ENCODE measurements at places on chromosomes 3 and 15.

DNA sequence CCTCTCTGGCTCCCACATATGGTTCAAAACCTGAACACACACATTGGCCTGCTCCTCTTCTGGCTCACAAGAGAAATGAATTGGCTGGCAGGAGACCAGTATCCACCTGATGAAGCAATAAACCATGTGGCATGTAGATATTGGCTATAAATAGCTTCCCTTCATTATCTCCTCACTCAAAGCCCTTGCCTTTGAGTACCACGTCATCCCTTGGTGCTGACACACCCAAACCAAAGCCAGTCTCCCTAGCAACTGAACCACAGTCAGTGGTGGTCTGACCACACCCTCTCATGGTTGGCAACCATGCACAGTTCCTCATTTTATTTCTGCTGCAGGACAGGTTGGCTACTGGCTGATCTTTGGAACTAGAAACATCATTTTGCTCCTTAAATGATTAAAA lies 98.8 kb downstream of the ZNF621 start:
- no peak for DNase-seq

DNA sequence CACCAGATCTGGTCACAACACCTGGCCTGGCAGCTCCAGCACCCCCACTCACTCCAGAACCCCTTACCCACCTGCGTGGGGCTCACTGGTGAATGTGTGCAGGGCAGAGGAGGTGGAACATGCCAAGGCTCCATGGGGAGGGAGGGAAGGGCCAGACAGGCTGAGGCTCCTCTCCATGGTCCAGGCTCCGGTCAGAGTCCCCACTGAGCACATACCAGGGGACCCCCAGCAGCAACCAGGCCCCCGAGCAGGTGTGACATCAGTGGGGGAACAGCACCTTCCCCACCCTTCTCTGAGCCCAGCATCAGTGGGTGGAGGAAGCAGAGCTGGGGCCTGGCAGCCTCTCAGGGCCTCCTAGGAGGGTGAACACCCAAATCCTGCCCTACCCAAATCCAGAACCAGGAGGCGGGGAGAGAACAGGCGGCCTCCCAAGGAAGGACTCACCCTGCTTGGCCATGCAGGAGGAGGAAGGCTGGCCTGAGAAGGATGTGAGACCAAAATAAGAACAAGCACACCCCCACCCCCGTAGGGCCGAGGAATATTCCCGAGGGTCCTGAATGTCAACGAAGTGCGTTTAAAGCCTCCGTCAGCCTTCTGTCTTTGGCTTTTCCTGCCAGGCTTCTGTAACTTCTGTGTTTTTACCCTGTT lies 1.1 kb upstream of the GP9 start:
- no peak for DNase-seq

DNA sequence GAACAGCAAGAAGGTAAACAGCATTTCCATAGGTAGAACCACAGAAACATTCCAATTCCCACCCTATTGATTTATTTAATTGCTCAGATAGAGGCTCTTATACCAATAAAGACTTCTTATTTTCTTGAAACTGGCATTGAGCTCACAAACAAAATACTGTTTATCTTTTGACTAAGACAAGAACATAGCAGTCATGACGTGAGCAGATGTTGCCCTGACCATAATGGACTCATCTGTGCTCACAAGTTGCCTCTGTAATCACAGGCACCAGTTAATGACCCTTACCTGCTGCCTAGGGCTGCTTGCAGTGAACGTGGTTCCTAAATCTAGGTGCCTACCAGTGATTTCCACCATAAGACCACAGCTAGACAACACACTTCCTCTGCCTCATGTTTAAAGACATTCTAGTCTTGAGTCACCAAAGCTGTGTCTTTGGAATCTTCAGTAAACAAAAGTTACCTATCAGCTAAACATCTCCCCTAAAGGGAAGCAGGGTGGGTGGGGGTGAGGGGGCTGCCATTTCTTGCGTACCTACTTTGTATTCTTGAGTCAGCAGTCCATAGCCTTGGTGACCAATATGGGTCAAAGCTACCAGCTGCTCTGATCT lies 2.1 kb downstream of the FYCO1 start:
- no peak for DNase-seq

GRCh38 chr3:121483290-121483689 lies 62.5 kb downstream of the POLQ start:
- DNase-seq: no peak

GRCh38 chr3:186096290-186096689 lies 12.6 kb downstream of the ETV5 start:
- DNase-seq: no peak

GRCh38 chr3:49653621-49654020 lies 20.5 kb upstream of the APEH start:
- DNase-seq: no peak

DNA sequence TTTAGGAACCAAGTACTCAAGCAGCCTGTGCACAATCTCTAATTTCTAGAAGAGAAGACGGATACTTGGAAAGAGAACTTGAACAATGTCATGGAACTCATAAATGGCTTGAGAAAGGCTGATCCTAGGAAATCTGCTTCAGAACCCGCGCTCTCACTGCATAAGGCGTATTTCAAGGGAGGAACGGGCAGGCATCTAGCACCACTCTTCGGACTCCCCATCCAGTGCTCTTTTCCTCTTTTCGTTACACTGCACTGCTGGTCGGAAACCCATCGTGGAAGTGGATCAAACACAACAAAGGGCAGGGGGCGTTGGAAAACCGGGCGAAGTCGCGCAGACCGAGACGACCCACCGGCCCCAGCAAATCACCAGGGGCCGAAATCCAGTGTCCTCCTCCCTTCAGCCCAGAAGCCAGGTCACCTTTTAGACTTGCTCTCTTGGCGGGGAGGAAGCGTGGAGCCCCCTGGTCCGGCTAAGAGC lies 539 bp upstream of the TLNRD1 start:
- DNase-seq: peak; percentile 91

DNA sequence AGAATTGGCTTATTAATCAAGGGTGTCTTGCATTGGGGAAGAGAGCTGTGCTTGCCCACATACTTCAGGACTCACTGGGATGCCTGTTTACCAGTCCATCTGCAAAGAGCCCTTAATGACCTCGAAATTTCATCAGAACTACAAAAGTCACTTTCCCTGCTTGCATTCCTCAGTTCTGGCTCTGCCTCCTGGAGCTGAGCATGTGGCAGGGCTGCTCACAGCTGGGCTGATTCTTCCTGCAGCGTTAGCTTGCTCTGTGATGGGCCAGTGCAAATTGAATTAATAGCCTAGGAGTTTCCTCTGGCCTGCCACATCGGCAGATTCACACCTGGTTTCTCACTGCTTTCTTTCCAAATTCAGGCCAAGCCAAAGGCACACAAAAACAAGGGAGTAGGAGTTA lies 108.9 kb downstream of the DUT start:
- DNase-seq: no peak

DNA sequence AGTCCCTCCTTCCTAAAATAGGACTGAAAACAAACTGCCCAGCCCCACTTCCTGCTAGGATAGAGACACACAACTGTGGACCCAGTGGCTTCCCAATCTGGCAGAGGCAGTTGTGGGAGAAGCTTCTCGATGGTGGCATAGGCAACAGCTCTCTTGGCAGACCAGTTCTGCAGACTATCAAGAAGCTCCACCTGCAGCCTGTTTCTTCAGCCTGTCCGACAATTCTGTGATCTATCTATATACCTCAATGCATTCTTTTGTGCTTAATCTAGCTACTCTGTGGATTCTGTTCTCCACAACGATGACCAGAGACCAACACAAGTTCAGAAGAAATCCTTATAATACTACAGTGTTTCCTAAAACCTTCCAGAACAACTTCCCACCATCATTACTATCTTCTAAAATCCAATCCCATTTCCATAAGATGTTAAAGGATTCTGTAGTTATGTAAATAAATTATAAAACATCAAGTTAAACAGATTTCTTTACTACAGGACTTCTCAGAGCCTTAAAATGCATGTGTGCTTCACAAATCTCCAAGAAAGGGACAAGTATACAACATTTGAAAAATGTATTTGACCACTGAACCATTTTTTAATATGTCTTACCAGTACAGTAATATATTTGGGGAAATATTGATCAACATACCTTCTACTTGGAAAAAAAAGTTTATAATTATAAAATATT lies 57.7 kb downstream of the IGF2BP2 start:
- DNase-seq: no peak

- DNase-seq: no peak
These were observed 315.8 kb upstream of the SATB1 start for GRCh38 chr3:18740631-18741583.

GRCh38 chr3:129352650-129353588 lies 74.2 kb downstream of the HMCES start:
- DNase-seq: no peak

GRCh38 chr3:140316466-140316865 lies 361.4 kb upstream of the TRIM42 start:
- no peak for DNase-seq

DNA sequence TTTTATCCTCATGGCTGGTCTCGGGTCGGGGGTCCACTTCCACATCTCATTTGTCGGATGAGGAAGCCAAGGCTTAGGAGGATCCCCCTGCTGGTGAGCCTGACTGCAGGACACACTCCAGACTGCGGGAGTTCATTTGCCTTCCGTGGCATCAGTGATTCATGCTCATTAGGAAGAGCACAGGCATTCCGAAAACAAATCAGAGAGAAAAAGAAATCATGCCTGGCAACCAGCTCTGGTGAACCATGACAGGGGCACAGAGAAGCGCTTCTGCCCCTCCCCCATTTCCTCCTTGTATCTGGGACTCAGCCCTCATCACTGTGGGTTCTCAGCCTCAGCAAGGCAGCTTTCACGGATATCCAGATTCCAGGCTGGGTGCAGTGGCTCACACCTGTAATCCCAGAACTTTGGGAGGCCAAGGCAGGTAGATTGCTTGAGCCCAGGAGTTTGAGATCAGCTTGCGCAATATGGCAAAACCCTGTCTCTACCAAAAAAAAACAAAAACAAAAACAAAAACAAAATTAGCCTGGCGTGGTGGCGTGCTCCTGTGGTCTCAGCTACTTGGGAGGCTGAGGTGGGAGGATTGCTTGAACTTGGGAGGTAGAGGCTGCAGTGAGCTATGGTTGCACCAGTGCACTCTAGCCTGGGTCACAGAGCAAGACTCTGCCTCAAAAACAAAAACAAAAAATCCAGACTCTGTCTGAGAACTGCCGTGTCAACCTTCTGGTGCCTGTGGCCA lies 28.4 kb downstream of the IRAK2 start:
- DNase-seq: peak; percentile 19

DNA sequence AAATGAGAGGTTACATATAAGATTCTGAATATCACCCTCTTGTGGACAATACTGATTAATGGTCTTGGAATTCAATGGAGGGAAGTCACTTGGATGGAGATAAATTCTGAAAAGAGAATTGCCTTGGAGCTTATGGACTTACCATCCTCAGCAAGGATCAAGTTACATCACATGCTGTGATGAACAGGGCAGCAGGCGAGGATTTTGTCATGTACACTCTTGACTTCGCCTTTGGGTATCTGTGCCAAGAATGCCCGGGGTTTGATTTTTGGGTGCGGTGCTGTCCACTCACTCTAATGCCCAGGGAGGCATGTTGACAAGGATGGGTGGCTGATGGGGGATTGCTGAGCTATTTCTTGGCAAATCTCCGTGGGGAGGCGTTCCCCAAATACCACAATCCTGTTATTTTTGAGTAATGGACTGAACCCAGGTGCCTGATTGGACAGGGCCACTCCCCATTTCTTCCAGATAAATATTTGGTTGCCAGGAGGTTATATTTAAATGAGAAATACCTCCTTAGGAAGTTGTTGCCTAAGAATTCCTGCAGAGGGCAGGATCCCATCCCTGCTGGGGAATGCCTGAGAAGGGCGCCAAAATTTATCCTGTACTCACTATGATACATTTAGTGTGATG lies 96.3 kb downstream of the TPRG1 start:
- no peak for DNase-seq

DNA sequence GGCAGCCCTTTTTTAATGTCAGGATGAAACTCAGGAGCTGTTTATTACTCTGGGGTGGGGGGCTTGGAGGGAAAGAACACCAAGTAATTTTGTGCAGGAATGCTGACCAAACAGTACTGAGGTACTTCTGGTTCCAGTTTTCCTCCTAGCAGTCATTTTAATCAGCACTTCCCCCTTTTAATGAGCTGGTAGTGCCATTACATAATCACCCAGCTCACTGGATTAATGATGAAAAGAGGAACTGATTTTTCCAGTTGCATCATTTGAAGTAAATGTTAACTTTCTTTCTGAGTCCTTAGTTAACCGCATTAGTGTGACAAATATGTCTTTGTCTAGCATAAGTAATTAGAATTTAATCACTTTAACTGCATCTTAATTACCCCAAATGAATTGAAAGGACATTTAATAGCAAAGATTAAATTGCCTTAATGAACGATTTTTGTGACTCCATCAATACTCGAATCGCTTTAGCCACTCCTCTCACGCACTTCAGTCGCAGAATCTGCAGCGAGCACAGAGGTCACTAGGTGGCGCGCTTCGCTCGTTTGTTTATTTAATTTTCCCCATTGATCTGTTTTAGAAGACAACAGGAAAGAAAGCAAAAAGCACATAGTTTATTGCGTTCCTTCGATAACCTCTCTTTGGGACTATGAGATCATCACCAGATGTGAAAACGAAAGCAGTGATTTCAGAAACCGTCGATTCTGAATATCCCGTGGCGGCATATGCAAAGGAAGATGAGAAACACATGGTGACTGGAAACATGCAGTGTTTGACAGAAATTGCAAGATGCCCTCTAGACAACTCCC lies 9.8 kb downstream of the ONECUT1 start:
- DNase-seq: peak; percentile 53

- no peak for DNase-seq
These were observed 53.5 kb upstream of the PROK2 start for GRCh38 chr3:71838406-71838805.

DNA sequence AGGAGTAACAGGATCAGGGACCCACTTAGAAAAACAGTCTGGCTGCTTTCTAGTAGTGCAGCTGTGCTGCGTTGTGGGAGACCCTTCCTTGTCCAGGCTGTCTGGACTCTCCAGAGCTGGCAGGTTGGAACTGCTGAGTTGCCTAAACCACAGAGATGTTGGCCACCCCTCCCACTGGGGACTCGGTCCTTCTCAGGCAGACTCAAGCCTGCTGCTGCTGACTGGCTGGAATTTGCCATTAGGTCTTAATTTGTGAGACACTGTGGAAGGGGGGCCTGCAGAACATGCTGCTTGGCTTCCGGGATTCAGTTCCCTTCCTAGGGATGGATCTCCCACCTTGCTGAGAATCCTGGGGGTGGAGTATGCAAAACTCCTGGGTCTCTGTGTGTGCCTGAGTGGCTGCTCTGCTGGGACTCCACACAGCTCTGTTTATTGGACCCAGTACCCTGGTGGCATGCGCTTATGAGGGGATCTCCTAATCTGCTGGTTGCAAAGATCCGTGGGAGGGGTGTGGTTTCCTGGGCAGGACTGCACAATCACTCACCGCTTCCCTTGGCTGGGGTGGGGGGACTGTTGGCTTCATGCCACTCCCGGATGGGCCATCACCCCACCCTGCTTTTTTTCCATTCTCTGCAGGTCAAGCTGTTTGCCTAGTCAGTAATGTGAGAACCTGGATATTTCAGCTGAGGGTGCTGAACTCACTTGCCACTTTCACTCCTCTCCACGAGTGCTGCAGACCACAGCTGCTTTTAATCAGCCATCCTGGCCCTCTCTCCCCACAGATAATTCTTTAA lies 150.5 kb downstream of the CFAP20DC start:
- peak; percentile 25 for DNase-seq
